Stimulated activated CD8-positive, alpha-beta memory T cell treated with anti-CD3 and anti-CD28 coated beads, Interleukin-4, amount 100 ng/mL, for 1 hour (primary cell): ENCODE measurements at places on chromosomes 2 and 18.

DNA sequence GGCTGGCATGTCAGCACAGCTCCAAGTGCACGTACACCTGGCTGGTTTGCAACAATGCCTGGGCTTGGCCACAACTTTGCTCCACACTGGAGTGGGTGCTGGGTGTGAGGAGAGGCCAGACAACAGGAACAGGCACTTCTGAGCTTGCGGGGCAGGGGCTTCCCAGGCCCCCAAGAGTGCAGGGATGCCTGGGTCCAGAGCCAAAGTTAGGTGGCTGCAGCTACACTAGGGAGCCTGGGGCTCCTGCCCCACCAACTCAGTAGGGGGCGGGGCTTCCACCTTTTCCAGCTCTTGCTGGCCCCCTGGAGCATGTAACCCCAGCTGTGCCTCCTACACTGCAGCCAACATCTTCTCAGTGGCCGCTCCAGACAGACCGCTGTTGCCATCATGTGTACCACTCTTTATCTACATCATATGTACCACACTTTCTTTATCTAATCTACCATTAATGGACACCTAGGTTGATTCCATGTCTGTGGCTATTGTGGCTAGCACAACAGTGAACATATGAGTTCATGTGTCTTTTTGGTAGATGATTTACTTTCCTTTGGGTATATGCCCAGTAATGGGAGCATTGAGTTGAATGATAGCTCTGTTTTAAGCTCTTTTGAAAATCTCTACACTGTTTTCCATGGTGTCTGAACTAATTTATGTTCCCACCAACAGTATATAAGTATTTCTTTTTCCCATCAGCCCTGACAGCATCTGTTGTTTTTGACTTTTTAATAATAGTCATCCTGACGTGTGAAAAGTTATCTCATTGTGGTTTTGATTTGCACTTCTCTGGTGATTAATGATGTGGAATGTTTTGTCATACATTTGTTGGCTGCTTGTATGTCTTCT is 87.9 kb downstream of the ZNF804A start:
- DNase-seq = no peak

- DNase-seq = no peak
These were observed 117.0 kb downstream of the RBMS1 start for GRCh38 chr2:160376576-160376975.

DNA sequence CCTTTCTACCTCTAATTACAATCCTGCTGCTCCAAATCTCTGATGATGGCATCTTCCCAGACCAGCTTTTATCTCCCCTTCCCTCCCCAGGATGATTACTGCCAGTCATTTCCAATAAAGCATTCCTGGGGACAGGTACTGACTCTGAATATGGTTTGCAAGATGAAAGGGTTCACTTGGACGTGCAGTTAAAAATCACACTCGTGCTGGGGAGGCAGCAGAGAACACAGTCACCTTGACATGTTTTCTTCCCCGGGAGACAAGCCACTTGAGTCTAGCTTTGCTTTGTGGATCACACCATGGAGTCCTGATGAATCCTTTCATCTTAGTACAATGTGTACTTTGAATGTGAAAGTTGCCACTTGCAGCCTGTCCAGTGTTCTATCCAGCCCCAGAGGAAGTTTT is 175.0 kb downstream of the ALPK2 start:
- DNase-seq = no peak

DNA sequence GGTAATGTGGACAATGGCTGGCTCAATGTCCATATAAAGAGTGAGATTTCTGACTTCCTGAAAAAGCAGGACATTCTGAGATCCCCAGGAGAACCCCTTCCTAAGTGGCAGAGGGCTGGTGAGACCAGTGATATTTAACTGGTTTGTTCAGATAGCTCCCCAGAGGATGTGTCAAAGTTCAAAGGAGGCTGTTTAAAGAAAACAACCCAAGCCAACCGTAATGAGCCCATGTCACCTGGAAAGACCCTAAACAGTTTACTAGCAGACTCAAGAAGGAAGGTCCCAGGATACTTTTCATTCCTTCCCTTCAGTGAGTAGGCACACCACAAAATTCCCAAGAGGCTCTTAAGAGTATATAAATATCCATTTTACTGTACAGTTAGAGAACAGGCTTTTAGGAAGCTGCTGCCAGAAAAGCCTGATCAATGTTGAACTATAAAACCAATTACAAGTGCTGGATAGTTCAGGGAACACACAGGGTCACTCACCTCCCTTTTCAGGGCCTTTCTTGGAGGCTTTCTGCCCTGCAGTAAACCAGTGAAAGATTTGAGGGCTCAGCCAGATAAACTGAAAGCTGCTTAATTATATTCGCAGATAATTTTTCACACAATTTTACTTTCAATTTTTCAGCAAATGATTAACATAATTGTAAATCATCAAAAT is 293.5 kb downstream of the ASXL3 start:
- DNase-seq = no peak

GRCh38 chr18:54240629-54241107 is 16.2 kb upstream of the MBD2 start:
- DNase-seq = no peak

DNA sequence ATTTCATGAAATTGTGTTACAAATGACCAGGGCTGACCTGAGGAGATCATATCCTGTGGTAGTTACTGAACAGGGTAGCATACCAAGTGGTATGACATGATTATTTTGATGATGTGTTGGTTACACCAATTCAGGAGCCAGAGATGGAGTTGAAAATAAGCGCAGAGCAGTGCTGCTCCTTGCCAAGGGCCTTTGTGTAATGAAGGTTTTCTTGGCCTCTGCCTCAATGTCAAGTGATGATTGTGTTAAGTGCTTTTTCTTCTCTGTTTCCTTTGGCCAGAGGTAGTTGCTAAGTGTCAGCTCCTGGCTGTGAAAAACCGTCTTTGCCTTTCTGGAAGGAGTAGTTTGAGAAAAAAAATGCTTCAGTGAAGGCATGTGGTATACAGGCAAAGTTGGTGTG is 131.2 kb downstream of the CERS6 start:
- DNase-seq = no peak

- no peak for DNase-seq
These were observed 96.8 kb downstream of the MCFD2 start for GRCh38 chr2:46818819-46819218.

DNA sequence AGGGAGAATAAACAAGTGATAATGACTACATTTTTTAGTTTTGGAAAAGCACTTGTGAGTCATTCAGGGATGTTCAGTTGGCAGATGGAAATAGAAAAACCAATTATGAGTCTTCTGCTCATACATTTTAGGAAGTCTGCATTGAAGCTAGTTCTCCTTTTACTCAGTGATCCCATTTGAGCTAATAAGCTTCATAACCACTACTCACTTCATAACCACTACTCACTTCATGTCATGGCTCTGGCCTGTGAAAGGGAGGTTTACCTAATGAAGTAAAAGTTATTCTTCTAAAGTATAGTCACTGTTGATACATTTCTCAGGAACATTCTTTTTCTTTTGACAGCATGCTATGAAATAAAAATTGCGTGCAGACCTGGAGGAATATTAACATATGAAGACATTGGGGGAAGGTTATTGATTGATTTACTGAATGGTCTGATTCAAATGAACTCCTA is 948.7 kb downstream of the TSN start:
- no peak for DNase-seq

GRCh38 chr2:101500860-101501259 is 25.9 kb upstream of the RFX8 start:
- no peak for DNase-seq

DNA sequence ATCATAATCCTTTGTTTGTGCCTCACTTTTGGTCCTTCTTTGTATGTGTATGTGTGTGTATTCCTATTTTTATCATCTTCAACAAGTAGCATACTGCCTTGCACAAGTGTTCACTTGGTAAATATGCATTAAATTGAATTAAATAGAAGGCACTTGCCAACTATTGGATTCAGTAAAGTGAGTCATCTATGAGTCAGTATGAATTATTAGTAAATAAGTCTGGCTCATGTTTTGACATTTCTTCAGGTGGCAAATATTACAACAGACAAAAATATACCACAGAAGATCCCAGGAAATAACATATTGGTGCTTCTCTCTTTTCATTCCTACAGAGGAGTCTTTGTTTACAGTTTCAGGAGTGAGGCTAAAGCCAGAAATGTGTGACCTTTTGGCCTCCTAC is 84.1 kb downstream of the CDK15 start:
- DNase-seq = no peak
